Osteoblast (primary cell): ENCODE measurements at places on chromosomes 5 and 9. TPM values are rescaled to one million over a fixed set of nuclear protein-coding genes. Genes with fewer than 3 reads are reported as not detected.
A peak's percentile ranks its signal among the peaks of the same experiment; 100 is the strongest.

Gene PCSK1
- total RNA-seq, result 0.88 and 1.1 TPM in 2 replicates

DNA sequence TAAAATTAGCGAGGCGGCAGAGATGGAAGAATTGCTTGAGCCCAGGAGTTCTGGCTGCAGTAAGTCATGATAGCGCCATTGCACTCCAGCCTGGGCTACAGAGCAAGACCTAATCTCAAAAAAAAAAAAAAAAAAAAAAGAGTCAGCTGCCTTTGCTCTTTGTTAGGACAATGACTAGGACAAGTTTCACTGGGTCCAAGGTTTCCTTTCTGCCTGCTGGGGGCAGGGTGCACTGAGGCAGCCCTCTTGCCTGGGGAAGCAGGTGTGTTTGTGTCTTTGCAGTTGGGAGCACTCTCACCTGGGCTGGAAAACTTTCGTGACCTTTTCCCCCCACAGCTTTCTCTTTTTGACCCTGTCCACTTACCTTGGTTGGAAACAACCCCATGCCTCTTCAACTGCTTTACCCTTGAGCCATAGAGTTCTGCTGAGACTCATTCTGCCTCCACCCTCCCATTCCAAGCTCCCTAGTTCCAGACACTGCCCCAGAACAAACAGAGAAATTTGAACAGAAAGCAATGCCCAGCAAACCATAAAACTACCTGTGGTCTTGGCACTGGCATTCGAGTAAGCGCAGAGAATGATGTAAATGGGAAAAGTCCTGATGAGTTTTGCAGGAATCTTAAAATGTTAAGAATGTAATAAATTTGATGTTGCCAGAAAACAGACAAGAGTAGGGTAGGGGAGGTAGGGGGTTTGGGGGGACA is 17.0 kb upstream of the MYO10 start:
- peak; percentile 62 for DNase-seq

GRCh38 chr5:66859526-66859925 is 263.3 kb downstream of the MAST4 start:
- no peak for DNase-seq

DNA sequence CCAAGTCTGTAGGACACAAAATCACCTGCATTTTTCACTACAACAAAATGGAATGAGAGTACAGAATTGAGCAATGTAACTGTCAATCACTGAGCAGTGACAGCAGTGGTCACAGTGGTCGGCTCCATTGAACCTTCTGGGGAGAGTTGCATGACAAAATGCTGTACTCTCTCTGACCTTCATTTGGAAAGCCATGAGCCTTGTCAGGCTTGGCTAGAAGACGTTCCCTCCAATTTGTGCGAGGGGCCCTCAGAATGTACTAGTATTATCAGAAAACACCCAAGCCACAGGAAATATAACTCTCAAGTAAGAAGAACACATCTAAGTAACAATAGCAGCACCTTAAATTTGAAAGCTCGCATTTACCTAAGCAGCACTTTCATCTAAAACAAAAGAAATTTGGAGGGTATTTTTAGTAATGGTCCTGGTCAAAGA is 425.6 kb upstream of the MEF2C start:
- DNase-seq, result no peak

DNA sequence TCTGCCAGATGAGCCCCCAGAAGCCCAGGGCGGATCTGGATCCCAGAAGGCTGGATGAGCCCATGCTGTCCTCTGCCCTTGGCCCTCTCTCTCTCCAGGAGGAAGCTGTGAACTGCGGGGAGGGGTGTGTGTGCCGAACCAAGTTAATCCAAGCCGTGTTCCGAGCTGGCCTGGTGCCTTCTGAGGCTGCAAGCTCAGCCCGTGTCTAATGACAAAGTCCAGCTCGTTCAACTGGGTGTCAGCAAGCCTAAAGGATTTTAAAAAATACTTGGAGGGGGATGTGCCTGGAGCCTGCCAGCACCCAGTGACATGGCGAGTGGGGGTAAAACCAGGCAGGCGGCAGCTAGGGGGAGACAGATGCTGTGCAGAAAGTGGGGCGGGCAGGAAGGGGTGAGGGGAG is 8.0 kb downstream of the STC2 start:
- no peak for DNase-seq
